ENCODE measurements at places on chromosomes 5 and 9.

DNA sequence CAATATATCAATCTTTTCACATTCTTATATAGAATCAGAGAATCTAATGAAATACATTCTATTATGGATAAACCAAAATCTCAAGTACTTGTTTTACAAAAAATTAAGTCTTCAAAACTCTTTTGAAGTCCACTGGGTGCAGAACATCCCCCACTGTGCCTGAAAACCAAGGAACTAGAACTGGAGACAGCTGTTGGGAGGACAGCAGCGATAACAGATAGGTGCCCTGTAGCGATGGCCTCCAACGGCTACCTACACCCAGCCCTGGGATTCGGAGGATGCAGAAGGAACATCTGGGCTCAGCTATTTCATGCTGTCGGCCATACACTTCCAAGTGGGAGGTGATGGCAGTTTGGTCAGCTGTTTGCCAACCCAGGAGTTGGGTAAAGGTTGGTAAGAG lies 129.3 kb upstream of the LHFPL2 start:
- no peak for DNase-seq

DNA sequence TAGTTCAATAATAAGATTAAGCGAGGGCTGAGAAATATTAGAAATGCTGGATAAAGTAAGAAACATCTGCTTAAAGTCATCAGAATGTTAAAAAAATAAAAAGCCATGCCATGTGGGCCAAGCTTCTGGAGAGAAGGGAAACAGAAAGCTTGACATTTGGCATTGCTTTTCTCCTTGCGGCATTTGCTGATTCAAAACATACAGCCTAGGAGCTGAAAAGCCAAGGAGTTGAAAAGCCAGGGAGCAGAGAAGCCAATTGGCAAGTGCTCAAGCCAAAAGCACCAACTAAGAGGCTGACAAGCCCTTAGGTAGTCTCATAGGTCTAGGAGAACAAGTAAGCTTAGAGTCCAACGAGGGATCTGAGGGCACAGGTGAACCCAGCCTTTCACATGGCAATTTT lies 754.3 kb downstream of the TLE4 start:
- DNase-seq, result no peak

DNA sequence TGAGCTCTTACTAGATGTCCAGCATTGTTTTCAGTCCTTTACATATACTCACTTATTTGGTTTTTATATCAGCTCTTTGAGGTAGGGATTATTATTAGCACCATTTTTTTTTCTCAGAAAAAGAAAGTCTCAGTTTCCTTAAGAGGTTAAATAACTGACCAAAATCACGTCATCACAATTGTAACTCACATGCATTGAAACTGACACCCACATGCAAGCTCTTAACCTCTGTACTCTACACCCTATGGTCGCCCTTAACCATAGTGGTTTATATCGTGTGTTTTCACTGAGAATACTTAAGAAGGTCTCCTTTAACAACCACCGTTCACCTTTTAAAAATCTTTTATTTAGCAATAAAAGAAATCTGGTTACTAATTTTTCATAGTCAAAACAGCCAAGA lies 61.0 kb downstream of the PRDM6 start:
- DNase-seq, result no peak

DNA sequence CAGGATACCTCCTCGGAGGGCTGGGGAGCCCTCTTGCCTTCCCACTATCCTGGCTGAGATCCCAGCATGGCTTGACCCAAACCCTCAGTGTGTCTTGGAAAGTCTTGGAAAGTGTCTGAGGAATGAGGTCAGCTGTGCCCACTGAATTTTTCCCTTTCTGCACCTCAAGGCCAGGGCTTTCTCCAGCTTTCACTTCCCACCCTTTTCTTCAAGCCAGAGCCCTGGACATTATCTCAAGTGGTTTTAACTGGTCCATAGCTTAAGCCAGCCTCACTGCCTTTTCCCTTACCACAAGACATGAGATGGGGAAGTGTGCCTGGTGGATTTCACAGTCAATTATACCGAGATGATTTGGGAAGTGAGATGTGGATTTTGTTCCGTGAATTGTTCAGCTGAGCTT lies 35.7 kb upstream of the LHX2 start:
- no peak for DNase-seq

DNA sequence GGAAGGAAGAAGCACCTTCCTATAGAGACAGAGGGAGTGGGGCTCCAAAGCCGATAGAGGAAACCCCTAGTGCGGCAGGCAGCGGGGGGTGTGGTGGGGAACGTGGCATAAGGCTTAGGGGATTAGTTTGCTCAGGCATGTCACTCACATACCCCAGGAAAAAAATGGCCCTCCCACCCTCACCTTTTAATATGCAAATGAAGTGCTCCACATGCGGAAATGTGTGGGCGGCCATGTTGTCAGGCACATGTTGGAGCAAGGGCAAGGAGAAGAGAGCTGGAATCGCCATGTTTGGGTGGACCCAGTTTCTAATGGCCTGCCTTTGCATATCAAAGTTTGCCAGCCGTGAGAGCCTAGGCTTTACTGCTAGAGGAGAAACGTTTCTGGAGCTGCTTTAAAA lies 758.8 kb downstream of the NR2F1-AS1 start:
- no peak for DNase-seq

DNA sequence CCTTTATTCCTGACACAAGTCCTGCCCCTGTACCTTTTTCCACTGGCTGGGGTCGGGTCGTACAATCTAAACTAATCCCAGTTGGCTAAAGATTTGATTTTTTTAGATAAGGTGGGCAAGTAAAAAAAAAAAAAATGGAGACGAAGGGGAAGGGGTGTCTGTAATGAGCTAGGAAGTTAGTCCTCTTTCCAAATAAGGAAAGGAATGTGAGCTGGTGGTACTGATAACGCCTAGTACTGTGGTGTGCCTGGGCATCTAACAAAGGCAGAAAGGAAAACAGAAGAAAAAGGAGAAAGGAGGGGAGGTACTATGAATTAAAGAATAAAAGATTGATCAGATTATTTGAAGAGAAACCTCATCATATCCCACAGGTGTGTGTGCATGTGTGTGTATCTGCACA lies 21.3 kb downstream of the PRDM9 start:
- no peak for DNase-seq

DNA sequence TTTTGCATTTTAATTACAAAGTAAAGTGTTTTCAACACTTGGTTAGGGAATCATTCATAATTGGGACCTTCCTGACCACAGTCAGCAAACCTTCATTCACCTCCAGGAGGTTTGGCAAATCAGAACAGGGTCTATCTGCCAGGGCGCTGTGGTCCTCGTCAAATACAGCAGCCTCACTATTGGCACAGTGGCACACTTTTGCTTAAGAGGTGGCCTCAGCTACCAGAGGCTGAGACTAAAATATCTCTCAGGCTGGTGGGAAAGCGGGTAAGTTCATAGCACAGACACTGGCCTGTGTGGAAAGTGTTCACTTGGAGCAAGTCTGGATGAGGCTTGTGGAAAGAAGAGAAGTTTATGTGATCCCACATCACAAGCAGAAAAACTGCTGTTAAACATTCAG lies 268.6 kb upstream of the DAPK1 start:
- no peak for DNase-seq

- no peak for DNase-seq
These were observed 27.8 kb downstream of the PRRC2B start for GRCh38 chr9:131421691-131422090.

- no peak for DNase-seq
These were observed 93.8 kb downstream of the NXNL2 start for GRCh38 chr9:88628811-88629210.

GRCh38 chr5:60538426-60538825 lies 161.5 kb downstream of the DEPDC1B start:
- DNase-seq, result no peak

Data from activated CD8-positive, alpha-beta memory T cell treated with anti-CD3 and anti-CD28 coated beads for 1 hour (primary cell).